ENCODE measurements at places on chromosomes 6 and 20. TPM values are rescaled to one million over a fixed set of nuclear protein-coding genes. Genes with fewer than 3 reads are reported as not detected.

The OR2H2 gene
- not detected for total RNA-seq

The RBM24 gene
- total RNA-seq, result 11.4 TPM

The POM121L2 gene
- total RNA-seq, result not detected

The CD93 gene
- not detected for total RNA-seq

The MYL9 gene
- total RNA-seq, result 19.9 TPM

The PRKN gene
- 0.07 TPM for total RNA-seq

The KHDC1L gene
- total RNA-seq, result 0.51 TPM

The KCNQ5 gene
- total RNA-seq, result 1.7 TPM

The SLC17A9 gene
- total RNA-seq, result 0.02 TPM
